Iris pigment epithelial cell (primary cell): ENCODE measurements at places on chromosomes 11 and 22.
A peak's percentile ranks its signal among the peaks of the same experiment; 100 is the strongest.

DNA sequence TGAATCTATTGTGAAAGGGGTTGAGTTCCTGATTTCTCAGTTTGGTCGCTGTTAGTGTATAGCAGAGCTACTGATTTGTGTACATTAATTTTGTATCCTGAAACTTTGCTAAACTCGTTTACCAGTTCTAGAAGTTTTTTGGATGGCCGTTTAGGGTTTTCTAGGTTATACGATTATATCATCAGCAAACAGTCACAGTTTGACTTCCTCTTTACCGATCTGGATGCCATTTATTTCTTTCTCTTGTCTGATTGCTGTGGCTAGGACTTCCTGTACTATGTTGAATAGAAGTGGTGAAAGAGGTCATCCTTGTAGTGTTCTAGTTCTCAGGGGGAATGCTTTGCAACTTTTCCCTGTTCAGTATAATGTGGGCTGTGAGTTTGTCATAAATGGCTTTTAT is 24.6 kb upstream of the OOSP4B start:
- no peak for DNase-seq

GRCh38 chr11:119726150-119726553 is 2.8 kb downstream of the NECTIN1 start:
- DNase-seq, result no peak

DNA sequence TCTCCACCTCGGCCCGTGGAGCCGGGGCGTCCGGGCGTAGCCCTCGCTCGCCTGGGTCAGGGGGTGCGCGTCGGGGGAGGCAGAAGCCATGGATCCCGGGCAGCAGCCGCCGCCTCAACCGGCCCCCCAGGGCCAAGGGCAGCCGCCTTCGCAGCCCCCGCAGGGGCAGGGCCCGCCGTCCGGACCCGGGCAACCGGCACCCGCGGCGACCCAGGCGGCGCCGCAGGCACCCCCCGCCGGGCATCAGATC is 439 bp downstream of the YAP1 start:
- no peak for DNase-seq

- peak; percentile 50 for DNase-seq
These were observed 7.4 kb upstream of the DGKZ start for GRCh38 chr11:46339816-46340215.

DNA sequence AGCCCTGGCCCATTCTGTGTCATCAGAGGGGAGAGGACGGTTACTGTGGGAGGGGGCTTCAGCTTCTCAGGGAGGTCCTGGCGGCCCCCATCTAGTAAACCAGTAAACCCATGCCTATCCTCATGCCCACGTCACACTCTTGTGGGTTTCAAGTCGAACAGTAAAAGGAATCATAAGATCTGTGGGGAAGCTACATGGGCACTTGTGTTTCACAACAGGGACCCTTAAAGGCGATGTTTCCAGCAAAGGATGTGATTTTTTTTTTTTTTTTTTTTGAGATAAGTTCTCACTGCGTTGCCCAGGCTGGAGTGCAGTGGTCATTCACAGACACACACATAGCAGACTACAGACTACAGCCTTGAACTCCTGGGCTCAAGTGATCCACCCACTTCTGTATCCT is 9.2 kb upstream of the PARVG start:
- no peak for DNase-seq

- peak; percentile 59 for DNase-seq
These were observed 14.8 kb downstream of the CD6 start for GRCh38 chr11:60985991-60986915.

DNA sequence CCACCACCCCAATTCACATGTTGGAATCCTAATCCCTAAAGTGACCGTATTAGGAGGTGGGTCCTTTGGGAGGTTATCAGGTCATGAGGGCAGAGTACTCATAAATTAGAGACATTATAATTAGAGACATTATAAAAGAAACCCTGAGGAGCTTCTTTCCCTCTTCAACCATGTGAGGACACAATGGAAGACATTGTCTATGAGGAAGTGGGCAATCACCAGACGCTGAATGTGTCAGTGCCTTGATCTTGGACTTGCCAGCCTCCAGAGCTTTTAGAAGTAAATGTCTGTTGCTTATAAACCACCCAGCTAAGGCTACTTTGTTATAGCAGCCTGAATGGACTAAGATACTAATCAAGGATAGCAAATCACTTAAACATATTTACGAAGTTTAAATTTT is 14.8 kb downstream of the GAB2 start:
- no peak for DNase-seq

GRCh38 chr11:35594680-35595079 is 23.6 kb upstream of the FJX1 start:
- DNase-seq, result no peak

GRCh38 chr11:109862835-109863234 is 230.4 kb upstream of the ZC3H12C start:
- no peak for DNase-seq

GRCh38 chr11:117457835-117458234 is 130.2 kb downstream of the CEP164 start:
- DNase-seq, result no peak

DNA sequence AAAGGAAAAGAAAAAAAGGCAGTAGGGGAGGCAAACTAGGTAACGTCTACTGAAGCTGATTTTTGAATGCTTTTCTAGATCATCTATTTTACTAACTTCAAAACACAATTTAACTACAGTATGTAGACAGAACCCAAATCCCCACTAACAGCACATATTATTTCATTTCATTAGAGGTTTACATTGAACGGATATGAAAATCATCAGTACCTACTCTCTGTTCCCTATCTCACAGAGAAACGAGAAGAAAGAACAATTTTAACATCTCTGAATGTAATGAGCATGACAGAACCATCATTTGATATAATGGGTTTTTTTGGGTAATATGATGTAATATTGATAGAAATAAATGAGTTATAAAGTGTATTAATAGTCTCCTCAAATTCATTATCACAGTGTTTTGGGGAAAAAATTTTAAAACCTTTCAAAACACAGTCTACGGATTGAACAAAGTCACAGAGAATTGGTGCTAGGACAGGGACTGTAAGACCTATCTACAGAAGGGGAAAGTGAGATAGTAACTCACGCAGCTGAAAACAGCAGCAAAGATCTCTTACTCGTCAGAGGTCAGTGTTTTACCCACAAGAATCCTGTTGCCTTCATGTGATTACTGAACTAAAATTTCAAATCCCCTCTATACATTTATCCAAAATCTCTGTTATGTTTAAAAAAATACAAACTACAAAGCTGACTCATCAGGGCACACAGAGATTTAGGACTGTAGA is 77.3 kb downstream of the ZBTB44 start:
- no peak for DNase-seq

- no peak for DNase-seq
These were observed 4.0 kb downstream of the ANO3 start for GRCh38 chr11:26335903-26336302.

DNA sequence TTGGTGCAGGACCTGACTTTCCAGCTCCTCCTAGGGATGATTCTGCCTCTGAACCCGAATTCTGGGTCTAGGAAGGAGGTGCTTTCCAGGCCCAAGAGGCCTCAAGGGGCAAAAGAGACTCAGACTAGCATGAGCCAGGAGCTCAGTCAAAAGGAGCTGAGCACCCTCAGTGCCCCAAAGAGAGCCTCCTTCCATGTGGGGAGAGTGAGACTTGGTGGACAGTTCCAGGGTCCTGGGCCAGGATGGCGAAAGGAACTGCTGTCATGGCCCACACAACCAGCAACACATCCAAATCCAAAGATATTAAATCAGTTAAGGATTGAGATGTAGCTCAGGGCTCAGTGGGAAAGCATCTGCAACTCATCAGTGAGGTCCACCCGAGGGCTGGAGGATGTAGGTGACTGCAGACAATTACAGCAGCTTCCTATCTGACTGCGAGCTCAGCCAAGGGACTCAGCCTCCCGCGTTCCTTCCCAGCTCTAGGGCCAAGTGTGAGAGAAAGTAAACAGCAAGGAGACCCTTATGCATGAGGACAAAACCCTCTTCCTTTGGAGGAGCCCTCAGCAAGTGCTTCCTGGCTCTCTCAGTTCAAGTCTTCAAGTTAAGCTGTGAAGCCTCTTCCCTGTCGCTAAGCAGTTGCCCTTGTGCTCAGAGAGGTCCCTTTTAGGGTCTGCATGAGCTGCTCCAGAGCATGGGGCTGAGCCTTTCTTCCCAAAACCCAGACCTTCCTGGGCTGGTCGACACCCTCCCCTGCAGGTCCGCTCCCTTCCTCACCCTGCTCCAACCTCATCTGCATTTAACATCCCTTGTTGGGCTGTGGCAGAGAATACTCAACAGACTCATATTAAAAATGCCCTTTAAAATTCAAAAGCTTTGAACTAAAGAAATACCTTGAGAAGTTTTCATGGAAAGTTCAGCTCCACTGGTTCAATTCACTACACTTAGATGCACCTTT is 35.8 kb downstream of the C11orf58 start:
- DNase-seq, result no peak

GRCh38 chr22:39496131-39496838 is 5.8 kb upstream of the MIEF1 start:
- peak; percentile 77 for DNase-seq

DNA sequence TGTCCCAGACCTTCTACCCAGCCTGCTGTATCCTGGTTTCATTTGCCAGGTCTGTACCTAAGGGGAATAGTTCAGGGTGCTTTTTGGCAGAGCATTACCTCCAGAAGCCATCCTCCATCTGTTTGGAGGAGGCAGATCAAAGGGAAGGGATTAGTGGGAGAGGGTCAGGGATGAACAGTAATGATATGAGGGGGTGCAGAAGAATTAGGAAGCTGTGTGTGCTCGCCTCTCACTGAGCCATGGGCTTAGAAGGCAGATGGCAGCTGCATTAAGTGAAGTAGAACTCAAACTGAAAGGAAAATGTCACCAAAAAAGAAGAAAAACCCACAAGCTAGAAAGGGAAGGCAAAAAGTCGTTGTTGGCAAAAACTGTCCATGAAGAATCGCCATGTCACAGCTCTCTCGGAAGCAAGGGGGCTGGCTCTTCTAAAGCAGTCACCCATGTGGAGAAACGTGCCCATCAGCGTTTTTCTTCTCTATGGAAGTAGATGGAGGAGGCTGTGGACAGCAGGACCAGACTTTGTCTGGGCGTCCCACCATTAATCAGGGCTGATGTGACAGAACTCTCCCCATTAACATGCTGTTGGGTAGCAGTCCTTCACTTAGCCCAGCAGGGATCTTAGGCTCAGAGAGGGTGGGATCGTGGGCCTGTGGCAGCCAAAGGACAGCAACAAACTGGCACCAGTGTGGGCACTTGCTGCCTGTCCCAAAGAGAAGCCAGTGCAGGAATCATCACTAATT is 46.8 kb downstream of the CEP164 start:
- no peak for DNase-seq

GRCh38 chr11:100557830-100558611 is 129.1 kb upstream of the ARHGAP42 start:
- DNase-seq, result peak; percentile 79

GRCh38 chr11:100716838-100717237 is 29.8 kb downstream of the ARHGAP42 start:
- DNase-seq, result no peak

GRCh38 chr11:126024123-126024522 is 38.5 kb downstream of the CDON start:
- no peak for DNase-seq

DNA sequence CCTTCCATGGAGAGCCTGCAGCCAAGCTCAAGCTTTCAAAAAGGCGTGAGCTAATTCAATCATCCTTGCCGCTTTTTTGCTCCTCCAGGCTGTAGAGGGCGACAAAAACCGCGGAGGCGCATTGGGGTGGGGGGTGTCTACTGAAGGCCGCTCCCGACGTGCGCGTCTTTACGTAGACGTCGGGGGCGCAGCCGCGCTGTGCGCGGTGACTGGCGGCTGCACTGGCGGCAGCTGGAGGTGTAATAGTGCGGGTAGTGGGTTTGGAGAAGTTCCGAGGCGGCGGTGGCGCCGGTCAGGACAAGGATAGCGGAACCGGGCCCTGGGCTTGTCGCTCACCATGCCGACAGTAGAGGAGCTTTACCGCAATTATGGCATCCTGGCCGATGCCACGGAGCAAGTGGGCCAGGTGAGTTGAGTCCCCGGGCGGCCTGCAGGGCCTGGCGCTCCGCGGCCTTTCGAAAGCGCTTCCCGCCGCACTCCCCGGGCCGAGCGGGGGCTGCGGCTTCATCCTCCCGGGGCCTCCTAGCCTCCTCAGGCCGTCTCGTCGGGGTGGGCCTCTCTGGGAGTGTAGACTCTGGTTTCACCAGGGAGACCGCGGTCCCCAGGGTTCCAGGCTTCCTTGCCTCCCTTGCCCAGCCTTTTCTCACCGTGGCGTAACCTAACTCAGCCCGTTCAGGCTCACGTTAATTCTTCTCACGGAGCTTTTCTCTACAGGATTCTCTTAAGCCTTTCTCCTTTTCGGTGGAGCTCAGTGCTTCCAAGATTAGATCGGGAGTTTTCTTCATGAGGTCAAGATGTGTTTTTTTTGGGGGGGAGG is at the start of gene API5:
TSS of gene API5 (plus strand) at position 206 of the 817 bp plus-strand sequence. CDS start at position 338, 132 bp downstream.
- peak; percentile 96 for DNase-seq

- DNase-seq, result no peak
These were observed 5.4 kb upstream of the SYN3 start for GRCh38 chr22:33063611-33064010.

DNA sequence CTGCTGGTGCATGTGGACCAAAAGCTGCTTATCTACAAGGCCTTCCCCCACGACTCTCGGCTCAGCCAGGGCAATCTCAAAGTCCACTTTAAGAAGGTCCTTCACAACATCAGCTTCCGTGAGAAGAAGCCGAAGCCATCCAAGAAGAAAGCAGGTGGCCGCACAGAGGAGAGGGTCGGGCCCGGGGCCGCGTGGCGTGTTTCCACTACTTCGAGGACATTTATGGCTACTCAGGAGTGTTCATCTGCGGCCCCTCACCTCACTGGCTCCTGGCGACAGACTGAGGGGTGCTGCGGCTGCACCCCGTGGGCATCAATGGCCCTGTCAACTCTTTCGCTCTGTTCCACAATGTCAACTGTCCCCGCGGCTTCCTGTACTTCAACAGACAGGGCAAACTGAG is 16.2 kb upstream of the SLC5A4 start:
- no peak for DNase-seq

DNA sequence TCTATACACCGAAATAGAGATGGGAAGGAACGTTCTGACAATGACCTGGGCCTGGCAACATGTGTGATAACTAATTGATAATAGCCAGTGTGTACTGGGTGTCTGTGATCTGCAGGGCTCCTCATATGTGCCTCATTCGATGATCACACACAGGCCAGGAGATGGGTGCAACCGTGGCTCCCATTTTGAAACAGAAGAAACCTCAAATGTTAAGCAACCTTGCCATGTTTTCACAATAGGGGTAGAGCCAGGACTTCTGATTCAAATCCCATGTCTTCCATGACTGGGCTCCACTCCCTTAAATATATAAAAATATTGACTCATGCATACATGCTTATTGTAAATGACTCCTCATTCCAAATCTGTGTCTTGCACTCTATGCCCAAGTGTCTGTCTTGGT is 11.1 kb downstream of the APOL3 start:
- no peak for DNase-seq
